ENCODE measurements at places on chromosomes 12 and 14.

DNA sequence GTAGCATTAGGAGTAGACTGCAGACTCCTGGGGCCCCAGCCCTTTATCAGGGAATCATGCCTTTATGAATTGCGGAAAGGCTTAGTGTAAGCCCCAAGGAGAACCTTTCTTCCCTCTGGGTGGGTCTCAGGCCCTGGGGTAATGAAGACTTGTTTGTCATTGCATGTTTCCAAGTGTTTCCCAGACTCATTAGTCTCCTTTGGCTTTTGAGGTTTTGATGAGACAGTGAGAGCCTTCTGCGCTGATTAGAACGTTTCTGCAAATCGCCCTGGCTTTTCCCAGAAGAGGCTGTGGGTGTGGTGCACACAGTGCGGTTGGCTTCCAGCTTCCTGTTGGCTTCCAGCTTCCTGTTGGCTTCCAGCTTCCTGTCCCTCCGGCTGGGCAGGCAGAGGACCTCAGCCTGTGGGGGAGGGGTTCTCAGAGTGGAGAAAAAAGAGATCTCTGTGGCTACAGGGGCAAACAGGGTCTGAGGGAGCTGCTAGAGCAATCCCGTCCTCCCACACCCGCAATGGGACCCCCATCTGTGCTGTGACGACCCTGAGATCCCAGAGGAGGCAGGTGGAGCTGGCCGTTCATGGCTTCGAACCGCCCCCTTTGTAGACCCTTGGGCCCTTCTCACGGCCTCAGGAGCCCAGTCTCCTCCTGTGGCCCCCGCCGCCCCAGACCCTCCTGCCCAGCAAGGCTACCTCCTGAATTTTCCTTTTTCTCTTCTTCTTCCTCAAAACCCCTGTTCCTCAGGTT lies 42.1 kb downstream of the GPR68 start:
- peak; percentile 58 for DNase-seq

DNA sequence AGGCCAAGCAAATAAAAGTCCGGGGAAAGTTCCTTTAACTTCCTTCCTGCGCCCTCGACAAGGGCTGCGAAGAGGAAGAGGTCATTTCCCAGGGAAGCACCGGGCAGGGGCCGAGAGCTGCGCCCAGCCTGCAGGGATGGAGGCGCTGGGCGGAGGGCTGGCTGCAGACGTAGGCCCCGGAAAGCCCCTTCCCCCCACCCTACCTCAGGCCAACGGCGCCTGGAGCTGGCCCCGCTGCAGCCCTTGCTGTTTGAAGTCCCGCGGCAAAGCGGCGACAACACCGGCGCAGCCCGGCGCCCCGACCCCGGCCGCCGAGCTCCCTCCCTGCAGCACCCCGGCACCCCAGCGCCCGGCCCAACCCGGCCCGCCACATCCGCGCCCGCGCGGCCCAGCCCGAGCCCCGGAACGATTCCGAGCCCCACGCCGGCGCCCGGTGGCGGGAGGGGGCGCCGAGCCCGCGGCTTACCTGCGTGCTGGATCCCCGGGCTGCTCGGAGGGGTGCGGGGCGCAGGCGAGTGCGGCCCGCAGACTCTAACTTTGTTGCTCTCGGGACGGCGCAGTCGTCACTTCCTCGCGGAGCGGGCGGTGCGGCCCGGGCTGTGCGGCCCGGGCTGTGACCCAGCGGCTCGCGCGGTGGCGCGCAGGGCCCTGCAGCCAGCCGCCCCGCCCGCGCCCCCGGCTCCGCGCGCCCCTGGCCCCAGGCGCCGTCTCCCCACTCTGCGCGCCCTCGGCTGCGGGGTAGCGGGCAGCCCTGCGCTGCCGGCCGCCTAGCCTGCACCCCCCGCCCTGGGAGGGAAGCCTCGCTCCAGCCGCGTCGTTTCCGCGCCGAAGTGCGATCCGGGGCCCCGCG lies 64.8 kb upstream of the PTGR2 start:
- peak; percentile 78 for DNase-seq

- no peak for DNase-seq
Measured at GRCh38 chr14:52442602-52443001, 109.7 kb downstream of the TXNDC16 start.

GRCh38 chr14:104142136-104142945 lies 4.0 kb downstream of the KIF26A start:
- peak; percentile 11 for DNase-seq

DNA sequence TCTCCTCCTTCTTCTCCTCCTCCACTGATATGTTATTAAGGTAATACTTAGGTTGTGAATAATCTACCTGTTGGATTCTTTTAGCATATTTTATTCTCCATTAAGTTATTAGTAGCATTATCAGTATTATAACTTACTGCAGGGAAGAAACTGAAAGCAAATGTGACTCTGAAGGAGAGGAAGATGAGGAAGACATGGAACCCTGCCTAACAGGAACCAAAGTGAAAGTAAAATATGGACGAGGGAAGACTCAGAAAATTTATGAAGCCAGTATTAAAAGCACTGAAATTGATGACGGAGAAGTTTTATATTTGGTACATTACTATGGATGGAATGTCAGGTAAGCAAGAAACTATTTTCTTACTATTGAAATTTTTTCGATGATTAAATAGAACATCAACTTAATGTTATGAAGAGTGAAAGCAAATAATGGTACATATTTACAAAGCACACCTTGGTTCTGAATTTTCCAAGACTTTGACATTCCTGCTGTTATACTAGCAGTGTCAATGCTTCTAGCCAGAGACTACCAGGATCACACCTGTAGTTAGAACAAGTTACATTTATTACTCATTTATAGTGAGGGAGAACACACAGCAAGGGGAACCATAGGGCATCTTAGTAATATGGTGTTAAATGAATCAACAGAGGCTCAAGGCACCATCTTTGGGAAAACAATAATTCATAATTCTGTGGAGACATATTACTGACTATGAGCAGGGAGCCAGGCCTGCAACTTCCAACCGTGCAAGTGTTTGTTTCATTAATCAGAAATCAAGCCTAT lies 42.0 kb upstream of the TOMM20L start:
- DNase-seq, result no peak

DNA sequence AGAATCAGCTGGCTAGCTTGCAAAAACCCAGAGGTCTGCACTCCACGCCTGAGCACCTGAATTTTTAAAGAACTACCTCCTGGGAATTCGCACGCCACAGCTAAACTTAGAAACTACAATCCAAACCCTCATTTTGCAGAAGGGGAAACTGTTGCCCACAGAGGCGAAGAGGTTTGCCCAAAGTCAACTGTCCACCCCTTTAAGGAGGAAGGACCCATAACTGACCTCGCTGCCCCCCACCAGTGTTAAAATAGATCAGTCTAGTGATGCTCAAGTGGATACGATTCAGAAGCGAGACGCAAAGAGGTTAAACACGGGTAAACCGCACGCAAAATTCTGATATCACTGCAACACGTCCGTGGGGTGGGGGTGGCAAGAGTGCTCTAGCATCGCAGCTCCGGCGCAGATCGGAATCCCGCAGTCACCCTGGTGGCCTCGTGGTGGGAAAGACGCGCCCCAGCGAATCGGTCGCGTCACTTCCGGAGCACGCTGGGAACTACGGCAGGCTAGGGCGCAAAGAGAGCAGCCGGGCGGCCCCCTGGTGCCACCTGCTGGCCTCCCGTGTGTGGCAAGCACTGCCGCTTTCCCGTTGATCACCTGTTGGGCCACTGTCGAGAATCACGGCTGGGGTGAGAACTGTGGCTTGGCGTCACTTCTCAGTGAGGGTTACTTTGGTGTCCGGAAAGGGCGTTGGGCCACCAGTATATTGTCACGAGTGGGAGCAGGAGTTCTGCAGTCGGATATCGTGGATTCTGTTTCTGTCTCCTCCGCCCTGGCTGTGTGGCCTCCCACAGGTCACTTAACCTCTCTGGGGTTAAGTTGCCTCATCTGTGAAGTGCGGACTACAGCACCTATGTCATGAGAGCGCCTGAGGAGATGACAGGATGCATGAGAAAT lies at the start of gene ALKBH2:
Gene ALKBH2, minus strand, starts transcription at position 451 of the 897 bp plus-strand sequence. CDS start 686 bp downstream, outside the sequence.
- DNase-seq, result peak; percentile 95
